Esophagus squamous epithelium (tissue), 5 donors: ENCODE measurements at places on chromosomes 4 and X. TPM values are rescaled to one million over a fixed set of nuclear protein-coding genes. Genes with fewer than 3 reads are reported as not detected.

DNA sequence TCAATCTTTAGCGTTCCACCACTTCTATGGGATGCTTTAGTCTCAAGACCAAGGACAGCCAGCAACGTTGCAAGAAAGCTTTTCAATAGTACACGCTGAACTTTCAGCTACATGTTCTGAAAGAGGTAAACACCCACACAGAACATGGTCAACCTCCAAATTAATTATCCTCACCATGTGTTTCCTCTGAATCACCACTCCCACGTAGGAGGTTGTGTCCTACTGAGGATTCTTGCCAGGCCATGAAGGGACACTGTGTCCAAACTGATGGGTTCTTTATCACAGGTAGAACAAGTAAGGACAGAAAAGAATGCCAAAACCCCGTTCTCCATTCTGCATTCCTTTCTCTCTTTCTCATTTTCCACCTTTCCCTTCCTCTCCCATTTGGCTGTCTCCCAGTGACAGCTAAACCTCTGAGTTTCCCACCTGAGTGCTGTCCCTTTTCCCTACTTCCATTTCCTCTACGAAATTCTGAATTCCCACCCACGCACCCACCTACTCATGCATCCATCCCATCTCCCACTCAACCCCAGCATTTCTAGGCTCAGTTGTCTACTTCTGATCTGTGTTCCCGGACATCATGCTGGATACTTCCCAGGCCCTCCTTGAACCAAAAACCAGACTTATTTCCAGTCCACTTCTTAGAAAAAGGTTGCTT lies 29.0 kb upstream of the GPM6B start:
- no peaks in the 10 kb centered on the region for H3K4me1 ChIP-seq
- no peaks in the 10 kb centered on the region for H3K27me3 ChIP-seq
- no peak for DNase-seq

- H3K4me3 ChIP-seq = no peak overlapping the region
- no peak overlapping the region for H3K27ac ChIP-seq
- H3K27me3 ChIP-seq = no peaks in the 10 kb centered on the region
These were observed 37.7 kb upstream of the C4orf17 start for GRCh38 chr4:99473131-99473530.

The RAB40A gene
- total RNA-seq = 0.97 TPM

GRCh38 chrX:103607364-103608305 lies at the start of gene TCEAL3:
Gene TCEAL3 (plus strand): TSS chrX:103607963. CDS start chrX:103609065, 1,102 bp downstream.
- peak within 1 kb of the TSS; percentile 75 for H3K27ac ChIP-seq
- H3K4me3 ChIP-seq = peak within 1 kb of the TSS; percentile 55
- no peaks in the 10 kb centered on the region for H3K4me1 ChIP-seq
- DNase-seq = peak; percentile 4

The CXCL8 gene
- total RNA-seq = 2.4 TPM

The C1GALT1C1 gene
- 30.6 TPM for total RNA-seq

DNA sequence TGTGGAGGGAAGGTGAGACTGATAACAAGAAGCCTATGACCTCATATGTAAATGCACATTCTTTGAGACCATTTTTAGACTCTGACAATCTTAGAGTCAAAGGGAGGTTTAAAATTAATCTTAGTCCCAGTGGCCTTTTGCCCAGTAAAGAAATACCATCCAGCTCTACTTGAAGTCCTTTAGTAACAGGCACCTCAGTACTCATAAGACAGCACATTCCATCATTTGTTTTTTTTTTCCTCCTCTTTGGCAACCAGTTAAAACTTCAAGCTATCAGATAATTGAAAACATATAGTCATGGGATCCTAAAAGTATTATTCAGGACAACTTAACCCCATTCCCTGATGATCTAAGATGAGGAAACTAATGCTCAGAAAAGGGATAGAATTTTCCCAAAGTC lies 4.6 kb downstream of the EDA2R start:
- H3K27ac ChIP-seq = no peak overlapping the region
- no peaks in the 10 kb centered on the region for H3K4me1 ChIP-seq
- no peak overlapping the region for H3K4me3 ChIP-seq
- no peak for DNase-seq
- H3K36me3 ChIP-seq = no peaks in the 10 kb centered on the region

DNA sequence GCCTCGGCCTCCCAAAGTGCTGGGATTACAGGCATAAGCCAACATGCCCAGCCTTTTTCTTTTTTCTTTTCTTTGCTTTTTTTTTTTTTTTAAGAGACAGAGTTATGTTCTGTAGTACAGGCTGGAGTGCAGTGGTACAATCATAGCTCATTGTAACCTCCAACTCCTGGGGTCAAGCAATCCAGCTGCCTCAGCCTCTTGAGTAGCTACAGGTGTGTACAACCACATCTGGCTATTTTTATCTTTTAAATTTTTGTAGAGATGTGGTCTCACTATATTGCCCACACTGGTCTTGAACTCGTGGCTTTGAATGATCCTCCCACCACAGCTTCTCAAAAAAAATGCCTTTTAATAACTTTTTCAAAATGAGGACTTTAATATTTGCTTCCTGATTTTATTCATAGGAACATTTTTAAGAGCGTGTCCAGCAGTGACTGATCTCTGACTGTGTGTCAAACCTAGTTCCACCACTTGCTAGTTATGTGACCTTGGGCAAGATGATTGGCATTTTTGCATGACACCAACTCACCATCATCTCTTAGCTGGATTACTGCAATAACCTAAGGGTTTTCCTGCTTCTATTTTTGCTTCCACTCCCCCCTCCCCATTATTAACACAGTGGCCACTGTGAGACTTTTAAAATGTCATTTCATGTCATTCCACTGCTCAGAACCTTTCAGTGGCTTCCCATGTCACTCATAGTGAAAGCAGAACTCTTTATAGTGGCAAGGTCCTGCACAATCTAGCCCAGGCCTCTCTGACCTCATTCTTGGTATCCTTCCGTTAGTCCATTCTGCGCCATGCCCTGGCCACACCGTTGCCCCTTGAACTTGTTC lies 4.5 kb upstream of the TNIP3 start:
- no peaks in the 10 kb centered on the region for H3K4me1 ChIP-seq
- H3K27ac ChIP-seq = no peak overlapping the region
- no peak for DNase-seq
- no peak overlapping the region for H3K4me3 ChIP-seq

- no peak for DNase-seq
- H3K36me3 ChIP-seq = no peaks in the 10 kb centered on the region
- H3K4me1 ChIP-seq = peaks cover 9% of the 10 kb centered on the region
- peak within 1 kb of the TSS; percentile 74 for H3K4me3 ChIP-seq
- H3K27me3 ChIP-seq = no peaks in the 10 kb centered on the region
These were observed at the start of gene BMPR1B for GRCh38 chr4:94757192-94758140. Gene BMPR1B (plus strand): TSS chr4:94757955. CDS start chr4:95104425, 346,470 bp downstream.

- no peak for DNase-seq
- H3K27ac ChIP-seq = no peak overlapping the region
- H3K36me3 ChIP-seq = no peaks in the 10 kb centered on the region
- no peaks in the 10 kb centered on the region for H3K4me1 ChIP-seq
These were observed 55.2 kb downstream of the CHST7 start for GRCh38 chrX:46628460-46629371.

DNA sequence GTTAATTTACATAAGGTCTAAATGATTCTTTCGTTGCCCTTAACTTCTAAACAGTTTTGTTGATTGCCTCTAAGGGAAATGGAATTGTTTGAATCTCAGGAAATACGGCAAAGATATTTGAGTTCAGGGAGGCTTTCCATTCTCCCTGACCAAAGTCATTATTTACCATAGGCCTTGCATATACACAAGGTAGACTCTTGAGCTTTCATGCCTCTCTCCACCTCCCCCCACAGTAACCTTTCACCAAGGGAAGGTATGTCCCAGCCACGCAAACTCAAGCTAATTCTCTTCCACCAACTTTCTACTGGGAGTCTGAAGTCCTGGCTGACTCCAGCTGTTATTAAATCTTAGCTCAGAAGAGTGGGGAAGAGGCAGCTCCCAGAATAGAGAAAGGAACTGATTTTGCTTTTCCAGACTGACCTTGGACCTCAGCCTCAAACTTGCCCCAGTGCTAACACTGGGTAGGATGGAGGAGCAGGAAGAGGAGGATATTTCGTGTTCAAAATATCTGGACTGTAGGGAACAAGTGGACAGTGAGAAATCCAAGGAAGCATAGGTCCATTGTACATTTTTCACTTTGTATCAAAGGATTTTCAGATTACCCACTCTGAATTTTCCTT lies 1.4 kb downstream of the IGSF1 start:
- no peak overlapping the region for H3K4me3 ChIP-seq
- DNase-seq = no peak
- no peaks in the 10 kb centered on the region for H3K4me1 ChIP-seq
- H3K36me3 ChIP-seq = no peaks in the 10 kb centered on the region

- H3K27ac ChIP-seq = no peak overlapping the region
- no peaks in the 10 kb centered on the region for H3K4me1 ChIP-seq
- no peaks in the 10 kb centered on the region for H3K27me3 ChIP-seq
- H3K4me3 ChIP-seq = no peak overlapping the region
- DNase-seq = no peak
- H3K36me3 ChIP-seq = no peaks in the 10 kb centered on the region
These were observed 34.6 kb downstream of the EFHC2 start for GRCh38 chrX:44308869-44309268.

- no peaks in the 10 kb centered on the region for H3K27me3 ChIP-seq
- H3K4me1 ChIP-seq = no peaks in the 10 kb centered on the region
- DNase-seq = no peak
- no peaks in the 10 kb centered on the region for H3K36me3 ChIP-seq
These were observed 106.7 kb downstream of the SPATA18 start for GRCh38 chr4:52157641-52158316.

DNA sequence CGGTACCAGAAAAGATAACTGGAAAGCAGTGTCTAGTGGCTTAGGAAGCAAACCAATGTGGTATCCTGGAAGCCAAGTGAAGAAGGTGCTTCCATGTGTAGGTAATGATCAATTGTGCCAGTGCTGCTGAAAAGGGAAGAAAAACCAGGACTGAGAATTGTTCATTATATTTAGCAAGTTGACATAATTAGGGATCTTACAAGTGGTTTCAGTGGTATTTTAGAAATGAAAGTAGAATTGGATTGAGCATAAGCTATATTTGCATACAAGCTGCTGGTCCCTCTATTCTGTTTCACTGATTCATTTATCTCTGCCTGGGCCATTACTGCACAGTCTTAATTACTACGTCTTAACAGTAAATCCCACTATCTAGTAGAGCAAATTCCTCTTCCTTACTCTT lies 32.3 kb downstream of the PRDM8 start:
- H3K27ac ChIP-seq = no peak overlapping the region
- no peaks in the 10 kb centered on the region for H3K27me3 ChIP-seq
- no peaks in the 10 kb centered on the region for H3K4me1 ChIP-seq
- H3K4me3 ChIP-seq = no peak overlapping the region
- H3K36me3 ChIP-seq = no peaks in the 10 kb centered on the region
- no peak for DNase-seq

- peaks cover 30% of the 10 kb centered on the region for H3K4me1 ChIP-seq
- no peaks in the 10 kb centered on the region for H3K36me3 ChIP-seq
- no peak overlapping the region for H3K4me3 ChIP-seq
- no peak for DNase-seq
- H3K27me3 ChIP-seq = no peaks in the 10 kb centered on the region
- peak overlapping the region; percentile 40 for H3K27ac ChIP-seq
These were observed 65.4 kb upstream of the ENPP6 start for GRCh38 chr4:184282895-184283654.

The SLIT2 gene
- 2.4 TPM for total RNA-seq

The HPSE gene
- total RNA-seq = 3.6 TPM

DNA sequence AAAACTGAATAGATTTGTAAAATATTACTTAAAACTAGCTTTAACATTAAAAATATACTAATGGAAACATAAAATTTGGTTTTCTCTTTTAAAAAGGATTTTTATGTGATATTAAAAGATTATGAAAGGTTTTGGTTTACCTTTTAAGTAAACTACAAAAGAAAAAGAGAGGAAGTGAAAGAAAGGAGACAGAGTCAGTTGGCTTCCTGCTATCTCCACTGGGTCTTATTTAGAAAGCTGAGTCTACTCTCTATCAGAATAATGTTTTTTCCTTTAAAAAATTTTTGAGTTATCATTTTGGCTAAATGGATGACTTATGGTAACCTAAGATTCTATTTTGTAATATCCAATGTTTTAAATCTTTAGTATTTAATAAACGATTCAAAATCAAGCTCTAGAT lies 21.6 kb upstream of the ATP8A1 start:
- H3K36me3 ChIP-seq = no peaks in the 10 kb centered on the region
- no peak overlapping the region for H3K27ac ChIP-seq
- H3K4me1 ChIP-seq = no peaks in the 10 kb centered on the region
- H3K27me3 ChIP-seq = no peaks in the 10 kb centered on the region

DNA sequence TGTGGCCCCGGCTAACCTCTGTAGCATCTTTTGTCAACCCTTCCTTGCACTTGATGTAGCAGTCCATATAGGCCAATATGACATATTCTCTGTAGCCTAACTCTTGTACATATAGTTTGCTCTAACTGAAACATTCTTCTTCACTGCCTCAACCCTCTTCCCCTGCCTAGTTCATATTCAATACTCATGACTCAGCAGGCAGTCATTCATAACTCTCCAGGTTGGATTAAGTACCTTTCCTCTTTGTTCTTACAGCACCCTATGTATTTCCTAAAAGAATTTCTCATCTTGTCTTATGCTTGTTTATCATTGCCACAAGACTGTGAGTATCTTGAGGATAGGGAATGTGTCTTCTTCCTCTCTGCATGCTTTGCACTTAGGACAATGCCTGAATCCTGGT lies 76.9 kb downstream of the TMLHE start:
- no peak overlapping the region for H3K4me3 ChIP-seq
- peaks cover 4% of the 10 kb centered on the region for H3K36me3 ChIP-seq
- H3K27ac ChIP-seq = no peak overlapping the region

DNA sequence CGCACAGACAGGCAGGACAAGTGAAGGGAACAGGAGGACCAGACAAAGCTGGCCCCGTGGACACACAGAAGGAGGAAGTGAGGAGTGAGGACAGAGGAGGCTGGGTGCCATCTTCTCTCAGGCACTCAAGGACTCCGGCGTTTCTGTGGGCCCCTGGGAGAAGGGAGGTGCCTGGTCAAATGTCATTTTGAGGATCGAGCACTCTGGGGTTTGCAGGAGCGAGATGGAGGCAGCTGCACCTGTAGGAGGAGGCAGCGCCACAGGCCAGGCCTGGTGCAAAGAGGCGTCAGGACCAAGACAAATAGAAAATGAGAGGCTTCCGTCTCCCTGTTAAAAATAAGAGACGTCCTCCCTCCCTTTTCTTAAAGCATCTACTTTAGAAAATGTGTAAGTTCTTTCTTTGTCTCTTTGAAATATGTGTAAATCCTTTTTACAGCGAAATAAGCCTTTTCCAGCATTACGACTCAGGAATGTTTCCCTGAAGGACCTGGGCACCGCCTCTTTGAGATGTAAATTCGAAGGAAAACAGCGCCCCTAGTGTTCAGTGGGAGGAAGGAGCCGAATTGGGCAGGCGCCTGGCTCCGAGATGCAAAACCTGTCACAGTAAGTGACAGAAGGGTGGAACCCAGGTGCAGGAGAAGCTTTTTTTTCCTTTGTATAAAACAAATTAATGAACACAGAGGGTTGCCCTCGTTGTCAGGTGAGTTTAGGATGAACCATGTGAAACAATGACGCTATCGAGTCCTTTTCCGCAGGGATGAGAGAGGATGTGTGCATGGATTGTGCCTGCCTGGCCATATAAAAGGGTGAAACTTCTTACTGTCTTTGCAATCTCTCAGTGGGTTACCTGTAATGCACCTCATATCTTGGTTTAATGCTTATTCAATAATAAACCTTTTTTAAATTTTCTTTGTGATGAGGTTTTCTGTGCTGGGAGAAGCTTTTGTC lies 1.4 kb upstream of the C4orf50 start:
- no peak overlapping the region for H3K4me3 ChIP-seq
- H3K4me1 ChIP-seq = no peaks in the 10 kb centered on the region
- H3K27ac ChIP-seq = no peak overlapping the region
- no peak for DNase-seq
